NAMALWA (cell line): ENCODE measurements at places on chromosomes 2 and 18.

GRCh38 chr18:27014841-27015240 is 149.3 kb upstream of the AQP4 start:
- no peak for DNase-seq

- no peak for DNase-seq
Observed at GRCh38 chr2:20390524-20391123, 40.0 kb upstream of the PUM2 start.

GRCh38 chr2:65416945-65417344 is 15.5 kb downstream of the SPRED2 start:
- no peak for DNase-seq

DNA sequence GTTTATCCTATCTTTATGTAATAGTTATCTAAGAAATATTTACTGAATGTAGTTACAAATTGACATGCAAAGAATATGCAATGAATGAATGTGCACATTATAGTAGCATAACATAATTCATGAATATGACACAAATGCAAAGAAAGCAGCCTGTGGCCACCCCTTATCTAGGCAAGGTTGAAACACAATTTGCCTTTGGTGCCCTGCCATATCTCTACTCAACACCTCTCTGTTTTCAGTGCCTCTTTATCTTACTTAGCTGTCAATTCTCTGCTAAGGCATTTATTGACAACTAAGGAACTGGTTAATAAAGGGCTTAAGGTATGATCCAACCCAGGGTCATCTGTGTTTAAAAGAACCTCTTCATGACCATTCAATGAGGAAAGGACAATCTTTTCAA is 18.9 kb downstream of the REV1 start:
- no peak for DNase-seq

- DNase-seq, result peak; percentile 57
Observed at GRCh38 chr18:35050028-35050546, 8.9 kb downstream of the MAPRE2 start.

DNA sequence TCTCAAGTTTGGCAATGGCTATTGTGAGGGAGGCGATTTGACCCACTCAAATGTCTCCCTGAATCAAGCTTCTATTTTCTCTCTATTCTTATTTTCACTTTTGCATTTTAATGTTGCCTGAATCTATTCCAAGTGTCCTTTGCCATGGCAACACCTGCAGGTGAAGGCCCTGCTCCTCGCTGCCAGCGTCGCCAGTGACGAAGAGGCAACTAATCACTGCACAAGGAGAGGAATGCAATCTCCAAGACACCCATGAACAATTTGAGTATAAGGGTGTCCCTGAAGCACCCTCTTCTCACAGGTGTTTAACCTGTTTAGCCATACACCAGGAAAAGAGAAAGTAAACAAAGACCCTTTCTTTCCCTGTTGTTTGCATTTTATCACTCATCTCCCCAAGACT is 165.6 kb upstream of the VRK2 start:
- DNase-seq, result no peak

DNA sequence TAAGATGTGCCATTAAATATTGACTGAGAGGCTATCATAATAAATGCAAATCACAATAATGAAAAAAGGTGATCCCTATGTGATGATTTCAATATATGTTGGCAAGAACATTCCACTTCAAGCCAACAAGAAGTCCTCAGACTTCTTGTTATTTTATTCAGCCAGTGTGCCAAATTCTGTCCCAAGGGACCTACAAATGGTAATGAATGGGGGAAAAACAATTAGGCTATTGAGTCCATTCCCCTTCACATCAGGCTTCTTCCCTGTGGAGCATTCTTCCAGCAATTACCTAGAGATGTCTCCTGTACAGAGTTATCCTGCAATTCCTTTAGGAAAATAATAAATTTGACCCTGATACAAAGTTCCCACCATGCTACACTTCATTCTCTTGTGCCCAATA is 144.4 kb downstream of the PIEZO2 start:
- DNase-seq, result no peak

GRCh38 chr18:46299465-46300008 is 195.4 kb downstream of the HAUS1 start:
- no peak for DNase-seq

DNA sequence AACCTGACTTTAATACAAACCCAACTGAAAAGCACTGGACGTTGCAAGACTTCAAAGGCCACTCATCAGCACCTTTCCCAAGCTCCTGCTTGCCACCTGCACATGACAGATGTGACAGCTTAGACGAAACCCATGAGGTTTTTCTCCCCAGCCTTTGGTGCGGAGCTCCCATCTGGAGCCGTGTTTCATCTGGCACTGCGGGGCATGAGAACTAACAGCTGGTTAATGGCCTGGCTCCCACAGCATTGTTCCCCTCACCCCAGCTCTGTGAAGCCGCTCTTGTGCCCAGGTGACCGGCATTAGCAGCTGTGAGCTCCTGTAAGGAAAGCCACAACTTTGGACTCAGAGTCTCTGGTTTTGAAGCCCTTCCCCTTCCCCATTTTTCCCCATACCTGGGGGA is 50.9 kb downstream of the GALR1 start:
- DNase-seq, result no peak

GRCh38 chr2:54486766-54487165 is 30.6 kb downstream of the SPTBN1 start:
- DNase-seq, result no peak

DNA sequence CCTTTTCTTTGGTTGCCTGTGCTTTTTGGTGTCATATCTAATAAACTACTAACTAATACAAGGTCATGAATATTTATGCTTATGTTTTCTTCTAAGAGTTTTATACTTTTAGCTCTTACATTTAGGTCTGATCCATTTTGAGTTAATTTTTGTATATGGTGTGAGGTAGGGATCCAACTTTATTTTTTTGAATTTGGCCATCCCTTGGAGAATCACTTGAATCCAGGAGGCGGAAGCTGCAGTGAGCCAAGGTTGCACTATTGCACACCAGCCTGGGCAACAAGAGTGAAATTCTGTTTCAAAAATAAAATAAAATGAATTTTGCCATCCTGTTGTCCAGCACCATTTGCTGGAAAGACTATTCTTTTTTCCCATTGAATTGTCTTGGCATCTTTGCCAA is 8.6 kb upstream of the HPCAL1 start:
- no peak for DNase-seq

DNA sequence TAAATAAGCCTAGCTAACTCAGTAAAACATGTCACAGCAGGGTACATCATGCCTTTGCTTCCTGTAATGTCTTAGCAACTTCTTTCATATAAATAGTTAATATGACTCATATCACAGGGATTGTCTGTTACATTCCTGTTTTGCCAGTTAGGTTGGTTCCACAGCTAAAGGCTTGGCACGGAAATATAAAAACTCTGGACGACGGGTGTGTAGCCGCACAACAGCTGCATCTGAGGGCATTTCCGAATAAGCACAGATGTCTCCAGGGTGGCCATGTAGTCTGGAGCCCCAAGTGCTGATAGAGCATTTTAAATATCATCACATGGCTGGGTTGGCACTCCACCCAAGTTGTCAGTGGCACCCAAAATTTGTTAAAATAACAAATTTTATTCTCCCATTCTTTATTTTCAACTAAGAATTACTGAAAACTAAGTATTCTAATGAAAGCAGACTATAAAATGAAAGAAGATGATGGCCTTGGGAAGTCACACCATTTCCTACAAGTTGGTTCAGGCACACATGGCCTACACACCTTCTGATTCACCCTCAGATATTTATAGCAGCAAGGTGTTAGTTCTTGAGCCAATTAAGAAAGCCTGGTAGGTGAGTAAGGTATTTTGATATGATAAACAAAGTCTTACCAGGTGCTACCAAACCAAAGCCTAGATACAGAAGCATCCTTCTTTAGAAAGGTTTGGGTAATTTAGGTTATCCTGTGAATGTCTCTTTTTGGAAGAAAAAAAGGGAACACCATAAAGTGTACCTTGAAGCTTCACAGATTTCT is 61.8 kb upstream of the STK17B start:
- DNase-seq, result peak; percentile 66

DNA sequence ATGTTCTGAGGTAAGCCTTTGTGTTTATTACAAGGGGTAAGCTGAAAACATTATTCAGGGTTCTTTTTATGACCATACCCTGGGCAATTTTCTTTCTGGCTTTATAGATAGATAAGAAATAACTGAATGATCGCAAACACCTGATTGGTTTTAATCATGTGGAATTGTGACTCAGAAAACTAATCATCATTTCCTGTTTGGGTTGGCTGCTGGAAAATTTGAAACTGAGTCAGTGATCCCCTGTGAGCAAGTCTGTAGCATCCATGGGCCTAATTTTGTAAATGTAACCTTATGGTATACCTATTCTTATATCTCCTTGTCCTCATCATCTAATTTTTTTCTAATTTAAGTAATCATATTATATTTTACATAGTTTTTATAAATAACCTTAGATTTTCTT is 34.3 kb downstream of the CCDC68 start:
- DNase-seq, result no peak

GRCh38 chr2:85422072-85422457 is 3.6 kb downstream of the SH2D6 start:
- DNase-seq, result no peak

DNA sequence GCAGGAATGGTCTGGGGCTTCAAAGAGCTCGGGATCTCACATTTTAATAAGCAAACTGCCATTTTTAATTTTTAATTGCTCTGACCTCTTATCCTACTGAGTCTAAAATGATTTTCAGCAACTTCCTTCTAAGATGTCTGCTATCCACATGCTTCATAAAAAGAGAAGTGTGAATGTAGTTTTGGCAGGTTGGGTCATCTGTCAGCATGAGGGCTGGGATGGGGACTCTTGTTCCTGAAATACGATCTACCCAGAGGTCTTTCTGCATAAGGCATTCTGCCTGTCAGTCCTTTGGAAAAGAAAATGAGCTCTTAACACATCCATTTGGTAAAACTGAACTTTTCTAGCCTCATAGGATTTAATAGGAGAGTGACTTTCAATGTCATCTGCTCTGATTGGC is 252.8 kb upstream of the APCDD1 start:
- DNase-seq, result no peak

- DNase-seq, result no peak
Observed at GRCh38 chr2:46151577-46151976, 145.6 kb upstream of the EPAS1 start.

DNA sequence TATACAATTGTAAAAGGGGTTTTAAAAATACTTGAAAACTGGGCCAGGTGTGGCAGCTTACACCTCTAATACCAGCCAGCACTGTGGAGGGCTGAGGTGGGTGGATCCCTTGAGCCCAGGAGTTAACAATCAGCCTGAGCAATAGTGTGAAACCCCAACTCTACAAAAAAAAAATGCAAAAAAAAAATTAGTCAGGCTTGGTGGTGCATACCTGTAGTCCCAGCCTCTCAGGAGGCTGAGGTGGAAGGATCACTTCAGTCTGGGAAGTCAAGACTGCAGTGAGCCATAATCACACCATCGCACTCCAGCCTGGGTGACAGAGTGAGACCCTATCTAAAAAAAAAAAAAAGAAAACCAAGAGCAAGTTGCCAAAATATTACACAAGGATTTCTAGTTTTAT is 182.7 kb downstream of the UBE2E3 start:
- no peak for DNase-seq

- peak; percentile 19 for DNase-seq
Observed at GRCh38 chr2:20429528-20429927, 17.3 kb upstream of the RHOB start.

DNA sequence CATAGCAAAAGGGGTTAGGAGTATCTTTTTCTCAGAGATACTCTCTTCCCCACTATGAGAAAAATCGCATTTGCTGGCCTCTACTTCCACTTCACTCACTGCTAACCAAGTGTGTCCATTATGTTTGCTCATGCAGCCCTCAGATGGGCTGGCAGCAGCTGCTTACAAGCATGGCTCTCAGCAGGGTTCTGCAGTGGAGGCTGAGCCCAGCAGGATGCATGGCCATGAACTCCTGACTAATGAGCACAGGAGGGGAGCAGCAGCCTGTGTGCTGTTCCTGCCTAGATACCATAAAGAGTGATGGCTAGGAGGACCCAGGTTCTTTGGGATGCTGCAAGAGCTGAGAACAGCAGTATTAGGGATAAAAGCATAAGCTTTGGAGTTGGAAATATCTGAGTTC is 316.9 kb upstream of the THSD7B start:
- no peak for DNase-seq

DNA sequence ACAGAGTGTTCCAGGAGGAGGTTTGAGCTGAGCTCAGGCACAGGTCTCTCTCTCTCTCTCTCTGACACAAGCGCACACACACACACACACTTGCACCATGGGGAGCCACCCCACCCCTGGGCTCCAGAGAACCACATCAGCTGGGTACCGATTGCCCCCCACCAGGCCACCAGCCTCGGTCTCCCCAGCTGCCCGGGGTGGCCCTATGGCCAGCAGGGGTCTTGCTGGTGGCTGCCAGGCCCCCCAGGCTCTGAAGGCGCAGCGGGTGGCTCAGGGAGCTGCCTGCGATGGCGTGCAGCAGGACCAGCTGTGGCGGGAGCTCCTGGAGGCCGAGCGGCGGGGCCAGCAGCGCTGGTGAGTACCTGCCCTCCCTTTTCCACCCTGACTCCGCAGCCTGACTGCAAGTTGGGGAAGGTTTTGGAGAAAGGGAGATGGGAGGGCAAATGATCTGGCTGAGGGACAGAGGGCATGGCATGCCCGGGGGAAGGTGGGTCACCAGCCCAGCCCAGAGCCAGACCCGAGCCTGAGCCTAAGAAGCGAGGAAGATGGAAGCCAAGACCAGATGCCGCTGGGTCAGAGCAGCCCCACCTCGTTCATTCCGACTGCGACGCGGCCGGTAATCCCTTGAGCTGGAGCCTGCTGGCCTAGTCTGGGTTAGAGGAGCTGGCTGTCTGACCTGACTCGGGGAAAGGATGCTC is 21.9 kb upstream of the SLC66A3 start:
- no peak for DNase-seq

DNA sequence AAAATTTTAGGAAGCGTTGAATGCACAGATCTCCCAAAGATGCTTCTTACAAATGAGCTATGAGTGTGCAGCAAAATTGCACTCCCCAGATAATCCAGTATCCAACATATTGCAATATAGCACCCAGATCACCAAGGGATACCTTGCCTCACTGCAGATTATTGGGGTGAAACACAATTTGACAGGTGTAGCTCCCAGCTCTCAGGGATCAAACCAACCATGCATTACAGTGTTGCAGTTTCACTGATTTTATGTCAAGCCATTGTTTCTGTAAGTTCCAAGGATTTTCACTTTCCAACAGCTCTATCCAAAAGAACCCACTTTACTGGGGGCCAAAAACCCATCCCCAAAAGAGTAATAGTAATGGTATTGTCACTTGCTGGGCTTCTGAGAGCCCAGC is 10.8 kb upstream of the PRLH start:
- DNase-seq, result no peak

- DNase-seq, result no peak
Observed at GRCh38 chr2:117834992-117835391, 20.5 kb downstream of the DDX18 start.

DNA sequence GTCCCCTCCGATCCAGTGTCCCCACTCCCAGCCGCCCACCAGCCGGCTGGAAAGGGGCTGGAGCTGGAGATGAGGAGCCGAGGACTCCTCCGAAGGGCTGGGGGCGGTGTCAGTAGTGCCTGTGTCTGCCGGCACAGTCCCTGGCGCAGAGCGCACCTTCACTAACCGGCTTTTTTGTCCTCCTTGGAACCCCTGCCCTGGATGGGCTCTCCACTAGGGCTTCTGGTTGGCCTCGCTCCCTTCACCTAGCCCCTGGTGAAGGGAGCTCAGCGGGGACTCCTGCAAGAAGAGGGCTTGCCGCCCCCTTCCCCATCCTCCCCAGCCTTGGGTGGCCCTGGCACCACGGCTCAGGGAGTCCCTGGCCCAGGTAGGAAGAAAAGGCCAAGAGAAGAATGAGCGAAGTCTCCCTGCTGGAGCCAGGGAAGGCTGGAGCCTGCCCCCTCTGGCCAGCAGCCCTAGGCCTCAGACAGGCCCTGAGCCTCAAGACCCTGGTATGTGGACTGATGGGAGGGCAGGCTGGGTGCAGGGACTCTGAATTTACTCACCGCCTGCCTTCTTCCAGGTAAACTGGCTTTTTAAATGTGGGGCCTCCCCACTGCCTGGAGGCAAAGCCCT is 570 bp upstream of the ECEL1 start:
- no peak for DNase-seq
